Right renal cortex interstitium (tissue), 3 donors: ENCODE measurements at places on chromosomes 11 and 22. TPM values are rescaled to one million over a fixed set of nuclear protein-coding genes. Genes with fewer than 3 reads are reported as not detected.

GRCh38 chr22:48868554-48868953, 959.1 kb downstream of the BRD1 start:
- DNase-seq = no peak

The C11orf86 gene
- not detected for polyA plus RNA-seq

The NPAS4 gene
- 0.11 TPM for polyA plus RNA-seq

DNA sequence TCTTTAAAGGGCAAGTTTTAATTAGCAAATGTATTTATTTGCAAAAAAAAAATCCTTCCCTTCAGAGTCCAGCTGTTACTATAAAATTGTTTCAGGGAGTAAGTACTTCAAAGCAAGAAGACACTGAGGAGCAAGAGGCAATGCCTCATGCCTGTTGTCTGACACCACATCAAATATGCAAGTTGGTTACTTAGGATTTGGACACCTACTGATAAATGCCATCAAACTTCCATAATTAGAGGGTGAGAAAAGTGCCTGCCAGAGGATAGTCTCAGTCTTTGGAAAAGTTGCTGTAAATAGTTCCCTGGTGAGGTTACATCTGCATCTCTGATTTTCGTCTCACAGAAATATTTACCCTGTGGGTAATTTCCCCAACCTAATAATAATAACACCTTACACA, 4.1 kb upstream of the TENM4 start:
- DNase-seq = no peak

GRCh38 chr22:25413620-25414019, 150.9 kb upstream of the GRK3 start:
- no peak for DNase-seq

GRCh38 chr11:85801527-85801926, 9.4 kb downstream of the SYTL2 start:
- DNase-seq = no peak

GRCh38 chr22:41952713-41953112, 763 bp downstream of the SMIM45 start:
- no peak for DNase-seq

DNA sequence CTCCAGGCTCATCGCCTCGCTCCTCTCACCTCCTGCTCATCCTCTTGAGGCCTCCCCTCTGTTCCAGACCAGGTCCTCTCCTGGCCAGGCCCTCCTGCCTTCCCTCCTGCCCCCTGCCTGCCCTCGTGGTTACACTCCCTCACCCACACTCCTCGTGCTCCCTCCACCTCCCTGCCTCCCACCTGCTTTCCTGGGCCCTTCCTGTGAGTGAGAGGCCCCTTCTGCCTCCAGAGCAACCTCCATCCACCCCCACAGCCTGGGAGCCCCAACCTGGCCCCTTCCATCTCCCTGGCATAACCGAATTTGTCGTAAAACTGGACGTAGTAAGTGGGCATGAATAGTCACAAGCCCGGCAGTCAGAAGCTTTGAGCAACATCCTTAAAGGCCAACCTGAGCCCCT, 4.5 kb downstream of the APOBEC3G start:
- DNase-seq = no peak
